ENCODE measurements at places on chromosomes 4 and X.

- ATAC-seq = no peak
These were observed 700 bp downstream of the VMA21 start for GRCh38 chrX:151397741-151398070.

- no peak for ATAC-seq
These were observed 310.4 kb downstream of the ARAP2 start for GRCh38 chr4:35933901-35934300.

GRCh38 chr4:54192811-54193210, 36.3 kb upstream of the PDGFRA start:
- ATAC-seq = no peak

GRCh38 chr4:35525192-35525978, 718.9 kb downstream of the ARAP2 start:
- ATAC-seq = no peak

DNA sequence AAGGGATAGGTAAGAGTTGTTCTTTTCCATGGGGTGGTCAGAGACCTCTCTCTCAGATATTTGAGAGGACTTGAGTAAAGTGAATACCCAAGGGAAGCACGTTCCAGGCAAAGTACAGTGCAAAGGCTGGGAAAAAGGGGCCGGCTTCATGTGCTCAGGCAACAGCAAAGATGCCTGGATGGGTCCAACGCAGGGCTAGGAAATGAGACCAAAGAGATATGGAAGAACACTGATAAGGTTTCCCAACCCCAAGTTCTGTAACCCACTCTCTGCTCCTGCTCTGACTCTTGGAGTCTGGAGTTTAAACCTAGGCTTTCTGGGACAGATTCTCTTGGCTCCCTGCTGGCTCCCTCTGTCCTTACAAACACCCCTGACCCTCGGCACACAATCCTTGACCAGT, 36.2 kb upstream of the PROM1 start:
- no peak for ATAC-seq

GRCh38 chr4:3834663-3835521, 68.7 kb downstream of the ADRA2C start:
- no peak for ATAC-seq

GRCh38 chr4:158766434-158767044, 2.3 kb upstream of the FNIP2 start:
- no peak for ATAC-seq

DNA sequence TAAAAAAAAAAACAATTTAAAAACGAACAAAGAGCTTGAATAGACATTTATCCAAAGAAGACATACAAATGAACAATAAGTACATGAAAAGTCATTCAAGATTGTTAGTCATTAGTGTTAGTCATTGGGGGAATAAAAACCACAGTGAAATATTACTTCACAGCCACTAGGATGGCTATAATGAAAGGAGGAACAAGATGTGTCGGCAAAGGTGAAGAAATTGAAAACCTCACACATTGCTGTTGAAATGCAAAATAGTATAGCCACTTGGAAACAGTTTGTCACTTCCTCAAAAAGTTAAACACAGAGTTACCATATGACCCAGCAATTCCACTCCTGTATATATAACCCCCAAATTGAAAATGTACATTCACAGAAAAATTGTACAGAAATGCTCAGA, 45.2 kb upstream of the SLC39A8 start:
- ATAC-seq = peak; percentile 95

DNA sequence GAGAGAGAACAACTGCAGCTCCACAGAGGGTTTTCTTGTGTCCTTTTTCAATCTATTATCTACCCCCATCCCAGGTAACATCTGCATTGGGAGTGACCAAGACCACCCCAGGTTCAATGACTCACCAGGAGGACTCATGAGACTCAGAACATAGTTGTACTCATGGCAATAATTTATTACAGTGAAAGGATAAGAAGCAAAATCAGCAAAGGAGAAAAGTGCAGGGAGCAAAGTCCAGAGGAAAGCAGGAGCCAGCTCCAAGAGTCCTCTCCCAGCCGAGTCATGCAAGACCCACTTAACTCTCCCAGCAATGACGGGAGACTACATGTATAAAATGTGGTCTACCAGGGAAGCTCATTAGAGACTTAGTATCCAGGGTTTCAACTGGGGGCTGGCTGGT, 129.5 kb upstream of the RBPJ start:
- ATAC-seq = no peak

- no peak for ATAC-seq
These were observed 39.8 kb downstream of the GLRB start for GRCh38 chr4:157115613-157116335.

DNA sequence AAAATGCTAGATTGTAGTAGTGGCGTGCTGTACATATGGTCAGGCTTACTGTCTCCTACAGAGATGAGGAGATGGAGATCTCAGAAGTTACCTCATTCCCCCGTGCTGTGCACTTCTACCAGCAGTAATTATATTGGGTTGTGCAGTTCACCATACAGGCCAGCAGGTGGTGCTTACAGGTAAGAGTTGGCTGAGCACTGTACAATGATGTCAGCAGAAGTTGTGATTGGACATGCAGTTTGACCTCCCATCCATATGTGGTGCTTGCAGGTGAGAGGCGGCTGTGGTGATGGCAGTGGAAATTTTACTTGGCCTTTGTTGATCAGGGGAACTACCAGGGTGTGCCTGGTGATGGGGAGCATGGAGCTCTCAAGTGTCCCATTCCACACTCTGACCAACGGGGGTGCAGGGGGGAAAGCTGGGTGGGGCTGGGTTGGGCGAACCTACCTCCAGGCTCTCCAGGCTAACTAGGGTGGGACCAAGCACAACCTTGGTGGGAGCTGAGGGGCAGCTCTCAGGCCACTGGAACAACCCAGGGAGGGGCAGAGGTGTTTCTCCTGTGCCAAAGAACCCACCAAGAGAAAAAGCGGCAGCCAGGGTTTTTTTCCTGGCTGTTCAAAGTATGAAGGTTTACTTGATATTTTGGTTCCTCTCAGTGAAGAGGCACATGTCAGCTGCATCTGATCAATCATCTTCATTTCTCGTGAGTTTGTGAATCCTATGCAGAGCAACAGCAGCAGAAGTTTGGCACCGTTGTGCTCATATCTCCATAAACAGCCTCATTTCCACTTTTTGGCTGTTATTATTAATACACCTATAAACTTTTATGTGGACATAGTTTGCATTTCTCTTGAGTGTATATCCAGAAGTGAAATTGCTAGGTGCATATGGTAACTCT, 73.8 kb upstream of the FREM3 start:
- peak; percentile 86 for ATAC-seq

Data from activated CD4-positive, CD25-positive, alpha-beta regulatory T cell treated with anti-CD3 and anti-CD28 coated beads, Interleukin-2, amount 50 U/mL, for 24 hours (primary cell).